ENCODE measurements at places on chromosomes 4 and X.

DNA sequence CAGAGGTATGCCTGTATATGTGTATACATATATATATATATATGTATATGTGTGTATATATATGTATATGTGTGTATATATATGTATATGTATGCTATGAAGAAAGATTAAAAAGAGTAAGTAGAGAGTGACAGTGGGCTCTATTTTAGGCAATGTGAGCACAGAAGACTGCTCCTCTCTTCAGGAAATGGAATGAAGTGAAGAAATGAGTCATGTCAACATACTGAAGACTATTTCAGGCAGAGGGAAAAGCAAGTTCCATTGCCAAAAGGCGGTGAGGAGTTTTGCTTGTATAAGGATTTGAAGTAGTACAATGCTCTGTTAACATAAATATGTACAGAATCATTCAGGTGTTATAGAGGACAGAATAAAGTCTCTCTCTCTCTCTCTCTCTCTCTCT is 773.2 kb upstream of the FTHL17 start:
- DNase-seq, result no peak

DNA sequence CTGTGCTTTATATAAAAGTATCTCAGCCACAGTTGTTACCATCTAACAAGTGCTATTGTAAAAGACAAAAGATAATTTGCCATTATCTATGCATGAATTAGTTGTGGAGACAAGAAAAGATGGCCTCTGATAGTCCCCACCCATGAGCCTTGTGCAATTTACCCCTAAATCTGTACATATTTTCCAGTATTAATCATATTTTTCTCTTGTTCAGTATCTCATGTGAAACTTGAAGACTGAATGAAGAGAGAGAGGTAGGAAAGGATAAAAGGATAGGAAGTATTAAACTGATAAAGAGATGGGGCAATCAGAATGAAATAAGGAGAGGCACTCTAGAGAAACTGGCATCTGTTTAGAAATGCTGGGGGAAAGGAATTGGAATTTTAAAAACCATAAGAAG is 3.7 kb downstream of the MYOZ2 start:
- no peak for DNase-seq

GRCh38 chr4:70714079-70714887 is 7.5 kb upstream of the RUFY3 start:
- DNase-seq, result no peak

- DNase-seq, result no peak
These were observed 136.5 kb downstream of the PRKX start for GRCh38 chrX:3576886-3577501.

DNA sequence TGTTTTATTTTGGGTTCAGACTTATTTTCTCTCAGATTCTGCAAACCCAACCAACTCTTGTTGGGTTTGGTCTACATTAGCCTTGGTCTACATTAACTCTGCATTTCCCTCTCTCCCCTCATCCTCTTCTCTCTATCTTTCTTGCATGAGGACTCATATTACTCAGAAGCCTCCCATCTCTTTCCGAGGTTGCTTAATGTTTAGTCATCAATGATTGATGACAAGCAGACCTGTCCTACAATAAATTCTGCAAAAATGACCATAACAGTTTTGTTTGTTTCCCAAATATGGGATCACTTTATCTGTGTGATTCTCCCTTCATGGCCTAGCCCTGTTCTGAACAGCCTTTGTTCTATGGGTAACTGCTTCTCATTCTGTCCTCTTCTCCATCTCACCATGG is 75.2 kb downstream of the GABRB1 start:
- DNase-seq, result no peak

DNA sequence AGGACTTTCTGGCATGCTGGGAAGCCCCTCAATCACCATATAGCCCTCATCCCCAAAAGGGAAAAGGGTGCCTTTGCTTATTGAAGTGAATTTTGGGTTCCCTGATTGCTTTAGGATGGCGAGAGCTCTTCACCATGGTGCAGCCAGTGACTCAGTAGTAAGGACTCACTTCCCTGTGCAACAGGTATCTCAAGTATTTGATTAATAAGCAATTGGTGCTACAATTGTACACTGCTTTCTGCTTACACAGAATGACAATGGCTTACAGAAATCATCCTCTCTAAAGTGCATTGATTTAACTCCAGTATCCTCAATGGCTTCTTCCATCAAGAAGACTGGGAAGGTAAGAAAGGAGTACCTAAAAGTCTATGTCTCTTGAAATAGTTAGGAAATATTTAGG is 143.7 kb upstream of the SMIM10 start:
- no peak for DNase-seq

GRCh38 chr4:165384598-165384997 is 5.8 kb downstream of the CPE start:
- no peak for DNase-seq

DNA sequence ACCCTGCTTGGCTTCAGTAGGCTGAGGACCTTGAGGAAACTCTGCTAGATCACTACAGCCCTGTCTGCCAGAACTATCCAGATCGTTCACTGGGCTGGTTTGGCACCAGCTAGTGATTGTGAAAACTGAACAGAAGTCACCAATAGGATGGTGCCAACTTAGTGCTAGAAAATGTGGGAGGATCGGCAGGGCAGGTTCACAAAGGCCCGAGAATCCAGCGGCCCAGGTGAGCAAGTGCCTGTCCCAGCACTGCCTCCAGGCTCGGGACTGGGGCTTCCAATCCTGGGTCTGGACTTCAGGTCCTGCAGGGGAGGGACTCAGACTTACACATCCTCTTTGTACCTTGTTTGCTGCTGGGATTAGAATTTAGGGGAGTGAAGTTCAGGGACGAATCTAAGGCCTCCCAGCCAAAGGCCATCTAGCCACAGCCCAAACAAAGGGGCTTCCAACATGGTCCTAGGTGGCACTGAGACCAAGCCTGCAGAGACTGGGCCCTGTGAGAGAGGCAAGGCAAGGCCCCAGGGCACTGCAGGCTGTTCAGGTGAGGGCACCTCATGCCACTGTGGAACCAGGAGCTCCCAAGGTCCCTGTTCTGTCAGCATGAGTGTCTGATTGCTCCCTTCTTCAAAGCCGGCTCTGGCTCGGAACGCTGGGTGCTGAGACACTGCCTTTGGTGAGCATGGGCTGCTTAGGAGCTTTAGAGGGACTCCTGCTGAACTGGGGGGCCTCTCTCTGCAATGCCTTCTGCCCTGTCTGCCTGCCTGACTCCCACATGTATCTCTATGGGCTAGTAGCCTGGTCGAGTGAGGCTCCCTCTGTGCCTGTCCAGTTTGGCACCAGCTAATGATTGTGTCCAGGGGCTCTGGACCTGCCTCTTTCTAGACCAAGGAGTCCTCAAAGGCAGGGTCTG is 20.7 kb upstream of the ZNF185 start:
- no peak for DNase-seq

DNA sequence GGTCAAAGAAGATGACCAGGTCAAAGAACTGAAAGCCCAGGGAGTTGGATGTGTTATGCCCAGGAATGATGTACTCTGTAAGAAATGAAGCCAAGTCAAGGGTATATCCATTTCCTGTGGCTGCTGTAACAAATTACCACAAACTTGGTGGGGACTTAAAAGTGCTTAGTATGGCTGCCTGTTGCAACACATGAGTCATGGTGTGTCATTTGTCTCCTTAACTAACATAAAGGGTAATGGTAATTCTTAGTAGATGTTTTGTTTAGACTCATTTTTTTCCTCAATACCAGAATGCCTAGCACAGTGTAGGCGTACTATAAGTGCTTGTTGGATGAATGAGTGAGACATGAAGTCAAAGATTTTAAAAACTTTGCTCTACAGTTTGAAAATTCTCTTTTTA is 45.7 kb downstream of the SYTL5 start:
- no peak for DNase-seq

- no peak for DNase-seq
These were observed 121.5 kb downstream of the RAPGEF2 start for GRCh38 chr4:159224408-159224807.

GRCh38 chr4:120865985-120866384 is 56.5 kb downstream of the PRDM5 start:
- DNase-seq, result no peak

DNA sequence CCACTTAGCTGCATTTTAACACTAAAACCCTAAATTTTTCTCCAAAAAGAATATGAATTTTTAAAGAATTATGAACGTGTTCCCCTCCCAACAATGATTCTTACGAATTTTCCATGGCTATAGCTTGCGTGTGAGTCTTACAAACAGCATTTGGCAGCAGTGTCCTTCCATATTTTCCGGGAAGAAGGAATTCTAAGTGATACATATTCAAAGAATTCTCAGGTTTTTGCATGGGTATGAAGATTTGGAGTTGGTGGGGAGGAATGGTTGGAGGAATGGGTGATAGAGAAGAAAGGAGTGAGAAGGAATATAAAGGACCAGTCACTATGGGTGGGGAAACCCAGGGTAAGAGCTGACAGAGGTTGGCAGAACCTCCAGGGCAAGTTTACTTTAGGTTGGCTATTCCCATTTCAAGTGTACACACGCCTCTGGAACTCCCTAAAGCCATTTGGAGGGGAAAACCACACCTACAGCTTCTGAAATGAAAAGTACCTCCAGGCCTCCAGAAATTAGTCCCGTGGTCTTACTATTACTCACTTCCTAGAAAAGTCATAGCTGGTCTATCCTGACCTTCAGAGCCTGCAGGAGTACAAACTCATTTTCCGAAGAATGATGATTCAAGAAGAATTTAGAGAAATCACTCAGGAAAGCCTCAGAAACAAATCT is 420.8 kb upstream of the DIPK2B start:
- DNase-seq, result peak; percentile 1

GRCh38 chrX:6683353-6683752 is 148.4 kb upstream of the VCX3A start:
- no peak for DNase-seq

DNA sequence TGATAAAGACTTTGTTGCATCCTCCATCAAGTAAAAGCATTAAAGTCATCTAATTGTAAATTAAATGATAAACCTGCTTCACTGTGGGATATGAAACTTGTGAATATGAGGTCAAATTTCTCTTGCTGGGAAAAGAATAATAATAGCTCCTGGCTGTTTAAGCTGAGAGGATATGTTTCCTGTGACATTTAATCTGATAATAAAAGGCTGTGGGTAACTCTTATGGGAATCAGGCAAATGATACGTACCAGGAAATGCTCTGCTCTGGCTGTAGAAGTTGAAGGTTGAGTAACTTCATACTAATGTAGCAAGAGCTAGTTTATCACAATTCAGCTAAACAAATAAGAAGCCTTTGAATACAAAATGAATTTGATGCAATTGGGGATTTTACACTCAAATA is 574.6 kb downstream of the RAPGEF2 start:
- no peak for DNase-seq

GRCh38 chr4:47646372-47646771 is 161.3 kb downstream of the ATP10D start:
- DNase-seq, result no peak

GRCh38 chrX:24148535-24149350 is 786 bp upstream of the ZFX start:
- no peak for DNase-seq

DNA sequence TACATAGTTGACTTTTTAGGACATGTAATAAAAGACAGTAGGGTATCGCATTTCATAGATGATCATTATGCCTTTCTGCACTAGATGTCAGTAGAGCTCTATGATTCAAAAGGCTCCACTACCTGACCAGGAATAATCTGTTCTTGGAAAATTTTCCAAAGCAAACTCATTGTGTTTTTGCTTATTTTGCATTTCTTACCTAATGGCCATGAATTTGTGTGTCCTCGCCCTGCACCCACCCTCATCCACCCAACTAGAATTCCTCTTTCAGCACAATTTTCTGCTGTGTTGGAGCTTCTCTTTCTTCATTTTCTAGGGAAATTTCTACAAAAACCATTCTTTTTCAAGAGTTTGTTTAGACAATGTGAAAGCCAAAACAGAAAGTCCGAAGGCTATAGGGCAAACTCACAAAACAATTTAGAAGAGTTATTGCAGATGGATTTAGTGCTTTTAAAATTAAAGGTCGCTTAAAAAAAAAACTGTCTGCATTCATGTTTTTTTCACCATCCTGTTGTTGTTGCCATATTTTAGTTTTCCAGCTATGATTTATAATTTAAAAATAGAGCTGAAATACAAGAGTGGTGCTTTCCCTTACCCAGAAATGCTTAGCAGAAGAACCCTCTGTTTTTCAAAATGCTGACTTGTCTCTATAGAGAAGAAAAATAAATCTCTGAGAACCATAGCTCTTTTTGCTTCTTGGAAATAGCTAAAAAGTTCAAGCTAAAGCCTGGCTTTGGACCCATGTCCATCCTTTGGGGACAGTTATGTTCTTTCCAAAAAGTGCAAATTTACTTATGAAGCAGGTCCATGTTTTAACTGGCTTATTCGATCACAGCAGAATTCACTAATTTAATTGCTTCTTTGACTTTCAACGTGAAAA is 183.7 kb downstream of the SPATA18 start:
- no peak for DNase-seq

GRCh38 chr4:2417226-2417764 is 1.1 kb downstream of the ZFYVE28 start:
- DNase-seq, result no peak

DNA sequence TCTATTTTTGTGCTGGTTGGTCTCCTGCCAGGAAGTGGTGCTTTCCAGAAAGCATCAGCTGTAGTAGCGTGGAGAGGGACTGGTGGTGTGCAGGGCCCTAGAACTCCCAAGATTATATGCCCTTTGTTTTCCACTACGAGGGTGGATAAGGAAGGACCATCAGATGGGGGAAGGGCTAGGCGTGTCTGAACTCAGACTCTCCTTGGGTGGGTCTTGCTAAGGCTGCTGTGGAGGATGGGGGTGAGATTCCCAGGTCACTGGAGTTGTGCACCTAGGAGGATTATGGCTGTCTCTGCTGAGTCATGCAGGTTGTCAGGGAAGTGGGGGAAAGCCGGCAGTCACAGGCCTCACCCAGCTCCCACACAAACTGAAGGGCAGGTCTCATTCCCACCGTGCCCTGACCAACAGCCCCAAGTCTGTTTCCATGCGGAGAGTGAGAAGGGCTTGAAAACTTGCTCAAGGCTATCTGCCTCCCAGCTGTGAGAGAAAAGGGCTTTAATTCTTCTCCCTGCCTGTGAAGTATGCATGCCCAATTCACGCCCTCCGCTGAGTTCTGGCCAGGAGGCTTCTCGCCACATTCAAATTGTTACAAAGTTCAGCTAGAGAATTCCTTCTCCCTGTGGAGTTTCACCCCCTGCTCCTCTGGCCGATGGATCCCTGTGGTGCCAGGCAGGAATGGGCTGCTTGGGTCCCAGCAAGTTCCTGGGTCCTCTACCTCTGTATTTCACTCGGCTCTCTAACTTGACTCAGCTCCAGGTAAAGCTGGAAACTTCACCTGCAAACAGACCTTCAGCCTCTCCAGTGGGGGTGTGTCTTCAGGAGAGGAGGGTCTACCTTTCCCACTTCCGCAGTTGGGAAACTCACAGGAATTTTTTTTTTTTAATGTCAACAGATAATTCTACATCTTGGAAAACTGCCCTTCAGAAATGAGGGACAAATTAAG is 7.7 kb upstream of the CSTF2 start:
- no peak for DNase-seq
